ACHN (cell line): ENCODE measurements at places on chromosomes 6 and 20.
A peak's percentile ranks its signal among the peaks of the same experiment; 100 is the strongest.

- peak; percentile 34 for DNase-seq
Observed at GRCh38 chr6:166275714-166276166, 32.5 kb downstream of the PRR18 start.

- peak; percentile 91 for DNase-seq
Observed at GRCh38 chr6:32853541-32854375, at the start of the genes PSMB9 and TAP1. Gene PSMB9, plus strand, starts transcription at chr6:32854192. Its CDS starts 38 bp downstream, at chr6:32854230. Gene TAP1, minus strand, starts transcription at chr6:32853704. Its CDS starts 68 bp downstream, at chr6:32853636.

GRCh38 chr6:127737768-127738167, 160.8 kb downstream of the C6orf58 start:
- DNase-seq, result no peak

GRCh38 chr6:36713846-36714245, 16.2 kb downstream of the RAB44 start:
- no peak for DNase-seq
